ENCODE measurements at places on chromosomes 3 and 15. TPM values are rescaled to one million over a fixed set of nuclear protein-coding genes. Genes with fewer than 3 reads are reported as not detected.

- peak; percentile 16 for DNase-seq
Measured at GRCh38 chr3:152973575-152973974, 138.6 kb downstream of the P2RY1 start.

SLC7A14 gene
- not detected for total RNA-seq

RTP3 gene
- total RNA-seq: not detected

- no peak for DNase-seq
Measured at GRCh38 chr3:160069986-160070385, 81.4 kb downstream of the IL12A start.

FRMD4B gene
- 5.7 TPM for total RNA-seq

GRCh38 chr3:181920409-181920808 lies 208.7 kb downstream of the SOX2 start:
- peak; percentile 71 for DNase-seq

ADAMTS9 gene
- not detected for total RNA-seq

RARRES1 gene
- not detected for total RNA-seq

- peak; percentile 18 for DNase-seq
Measured at GRCh38 chr3:118984699-118985098, 49.9 kb downstream of the IGSF11 start.

Data from PC-3 (cell line).